Non-pigmented ciliary epithelial cell (primary cell): ENCODE measurements at places on chromosomes 7 and 10.

DNA sequence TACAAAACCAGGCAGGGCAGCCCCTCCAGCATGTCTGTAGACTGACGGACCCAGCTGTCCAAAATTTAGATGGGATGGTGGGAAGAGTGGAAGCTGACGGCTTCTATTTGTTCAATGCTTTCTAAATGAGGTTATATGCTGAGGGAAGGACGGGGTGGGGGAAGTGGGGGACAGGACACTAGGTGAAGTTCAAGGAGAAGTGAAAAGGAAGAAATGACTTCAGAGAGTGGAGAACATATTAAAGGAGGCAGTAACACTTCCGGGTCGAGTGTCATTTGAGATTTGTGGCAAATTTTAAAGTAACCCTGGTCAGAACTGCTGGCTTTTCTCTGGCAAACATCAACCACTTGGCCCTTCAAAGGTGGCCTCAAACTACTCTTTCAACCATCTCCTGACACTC, 9.4 kb downstream of the PIP4K2A start:
- DNase-seq, result no peak

DNA sequence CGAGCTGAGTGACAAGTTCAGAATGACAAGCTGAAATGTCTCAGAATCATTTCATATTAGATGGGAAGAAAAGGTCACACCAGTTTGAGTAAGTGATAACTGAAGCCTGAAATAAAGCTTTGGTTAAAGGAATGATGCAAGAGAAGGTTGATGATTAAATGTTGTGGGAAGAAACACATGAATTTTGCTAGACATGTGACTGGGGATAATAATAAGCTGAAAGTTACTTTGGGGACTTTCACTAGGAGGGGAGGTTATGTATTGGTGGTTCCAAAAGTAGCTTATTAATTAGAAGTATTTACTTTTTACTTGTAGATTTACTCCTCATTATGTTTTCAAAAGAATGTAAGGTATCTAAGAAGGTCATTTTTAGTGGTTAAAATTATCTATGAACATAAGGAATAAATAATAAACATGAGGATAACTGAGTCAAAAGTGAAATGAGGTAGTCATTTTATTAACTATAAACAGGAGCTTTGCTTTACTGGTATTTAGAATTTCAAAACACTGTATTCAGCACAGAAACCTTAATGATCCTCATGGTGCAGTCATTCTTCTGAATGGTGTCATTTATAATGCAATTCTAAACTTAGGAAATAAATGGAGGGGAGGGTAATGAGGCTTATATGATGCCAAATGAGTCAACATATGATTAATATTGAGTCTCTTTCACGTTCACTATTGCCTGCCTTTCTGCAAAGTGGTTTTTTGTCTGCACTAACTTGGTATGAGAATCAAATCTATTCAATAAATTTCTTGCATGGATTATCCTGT, 63.7 kb downstream of the PRKG1 start:
- DNase-seq, result no peak

DNA sequence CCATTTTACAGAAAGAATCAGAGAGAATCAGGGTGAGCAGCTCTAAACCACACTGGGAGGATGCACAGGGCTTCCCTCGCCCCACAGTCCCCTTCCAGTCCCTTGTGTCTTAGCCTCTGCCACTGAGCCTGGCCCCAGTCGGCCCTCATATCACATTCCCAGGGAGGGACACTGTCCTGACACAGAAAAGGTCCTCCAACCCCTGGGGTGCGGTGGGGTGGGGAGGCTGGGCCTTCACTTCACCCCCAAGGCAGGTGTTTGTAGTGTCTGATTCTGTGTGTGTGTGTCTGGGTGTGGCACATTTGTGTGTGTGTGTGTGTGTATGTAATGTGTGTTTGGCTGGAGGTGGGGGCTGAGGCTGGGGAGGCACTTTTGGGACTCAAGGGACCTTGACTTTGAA, 1.8 kb upstream of the KCP start:
- DNase-seq, result no peak

DNA sequence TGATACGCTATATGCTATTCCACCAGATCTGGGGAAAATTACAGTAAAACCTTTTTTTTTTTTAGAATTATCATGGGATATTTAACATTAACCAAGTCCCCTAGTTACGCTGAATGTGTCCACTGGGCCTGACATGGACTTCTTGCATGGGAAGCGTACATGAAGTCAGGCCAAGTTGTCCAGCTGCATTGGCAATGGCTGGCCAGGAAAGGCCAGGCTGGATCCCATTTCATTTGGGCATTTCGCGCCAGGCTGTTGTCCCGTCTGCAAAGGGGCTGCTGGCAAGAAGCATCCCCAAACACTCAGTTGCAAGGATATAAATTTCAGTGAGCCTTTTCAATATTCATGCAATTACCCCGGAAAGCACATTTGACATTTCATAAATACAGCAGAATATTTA, 933.3 kb downstream of the GRID1 start:
- DNase-seq, result no peak

DNA sequence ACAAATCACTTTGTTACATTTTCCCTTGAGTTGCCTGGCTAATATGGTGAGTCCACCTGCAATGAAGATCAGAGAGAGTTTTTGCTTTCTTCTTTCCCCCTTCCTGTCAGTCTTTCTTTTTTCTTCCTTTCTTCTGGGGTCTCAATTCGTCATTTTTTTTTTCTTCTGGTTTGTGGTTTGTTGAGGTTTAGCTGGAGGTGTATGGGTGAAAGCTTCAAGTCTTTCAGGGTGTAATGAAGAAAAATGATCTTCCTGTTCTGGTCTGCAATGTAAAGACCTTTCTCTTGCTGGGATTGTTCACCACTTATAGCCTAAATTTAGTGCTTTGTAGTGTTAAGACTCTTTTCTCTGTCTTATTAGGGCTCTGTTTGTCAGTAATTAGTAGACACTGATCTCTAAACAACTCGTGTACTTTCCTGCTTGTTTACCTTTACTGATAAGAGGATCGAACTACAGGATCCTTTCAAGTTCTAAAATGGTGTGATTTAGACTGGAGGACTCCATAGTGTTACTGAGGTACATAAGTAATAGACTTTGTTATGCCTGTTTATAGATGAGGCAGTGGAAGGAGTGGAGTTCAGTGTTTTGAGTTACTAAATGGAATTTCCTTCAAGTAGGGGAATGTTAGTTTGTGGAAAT, 129.1 kb downstream of the SUGCT start:
- no peak for DNase-seq

GRCh38 chr10:84537447-84537931, 209.1 kb downstream of the CCSER2 start:
- DNase-seq, result no peak

GRCh38 chr7:52100-52499, 140.3 kb upstream of the FAM20C start:
- no peak for DNase-seq

- DNase-seq, result no peak
Observed at GRCh38 chr7:123867225-123867624, 22.3 kb downstream of the HYAL4 start.

GRCh38 chr7:114540291-114540690, 125.7 kb downstream of the FOXP2 start:
- DNase-seq, result no peak

DNA sequence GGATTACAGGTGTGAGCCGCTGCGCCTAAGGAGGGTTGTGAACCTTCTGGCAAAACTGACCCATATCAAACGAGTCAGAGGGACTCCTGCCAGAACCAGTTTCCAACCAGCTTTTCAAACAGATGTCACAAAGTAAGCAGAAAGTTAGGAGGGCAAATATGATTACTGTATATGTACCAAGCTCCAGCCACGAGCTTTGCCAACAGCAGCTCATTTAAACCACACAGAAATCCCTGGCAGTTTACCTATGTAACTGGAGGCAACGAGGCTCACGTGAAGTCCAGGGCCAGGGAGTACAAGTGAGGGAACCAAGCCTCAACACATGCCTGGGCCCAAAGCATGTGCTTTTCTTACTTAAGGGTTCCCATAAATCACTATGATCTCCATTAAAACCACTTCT, 12.5 kb upstream of the DAGLB start:
- no peak for DNase-seq

- peak; percentile 19 for DNase-seq
Observed at GRCh38 chr7:92448205-92448747, 994 bp downstream of the GATAD1 start.

- no peak for DNase-seq
Observed at GRCh38 chr7:22435720-22436119, 64.3 kb downstream of the STEAP1B start.

DNA sequence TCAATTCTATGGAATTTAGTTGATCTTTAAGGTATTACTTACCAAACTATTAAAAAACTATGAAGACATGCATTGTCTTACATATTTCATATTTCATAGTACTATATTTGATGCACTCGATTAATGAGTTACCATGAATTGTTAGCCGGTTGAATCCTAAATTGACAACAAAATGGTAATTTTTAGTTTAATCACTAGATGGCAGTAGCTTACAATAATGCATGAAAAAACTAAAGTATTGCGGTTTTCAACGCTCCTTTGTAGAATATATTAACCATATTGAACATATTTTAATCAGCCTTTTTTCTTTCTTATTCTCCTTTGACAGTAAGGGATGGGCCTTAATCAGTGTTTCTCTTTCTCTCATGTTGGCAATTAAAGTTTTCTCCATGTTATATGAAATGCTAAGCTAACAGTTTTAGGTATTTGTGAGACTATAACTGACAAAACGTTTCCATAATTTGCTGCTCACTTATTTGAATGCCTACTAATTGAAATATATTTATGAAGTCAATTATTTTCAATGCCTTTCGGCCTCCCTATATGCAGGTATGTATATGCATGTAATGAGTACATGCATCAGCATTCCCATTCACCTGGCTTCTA, 48.5 kb upstream of the ARL4A start:
- DNase-seq, result no peak

DNA sequence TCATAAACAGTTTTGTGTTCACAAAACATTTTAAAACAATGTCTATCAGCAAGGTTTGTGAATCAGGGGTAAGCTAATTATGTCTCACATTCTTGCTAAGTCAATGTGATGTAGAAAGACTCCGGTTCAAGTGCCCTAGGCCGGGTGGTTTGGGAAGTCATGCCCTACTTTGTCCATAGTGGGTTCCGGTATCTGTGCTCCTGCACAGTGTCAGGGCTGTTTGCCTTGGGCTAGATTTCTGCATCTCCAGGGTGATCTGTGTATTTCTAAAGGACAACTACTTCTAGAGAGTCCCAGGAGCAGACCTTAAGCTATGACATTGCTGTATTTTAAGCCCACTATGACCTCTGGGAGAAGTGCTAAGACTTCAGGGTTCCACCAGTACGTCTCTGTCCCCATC, 504.1 kb downstream of the PLXNA4 start:
- no peak for DNase-seq

DNA sequence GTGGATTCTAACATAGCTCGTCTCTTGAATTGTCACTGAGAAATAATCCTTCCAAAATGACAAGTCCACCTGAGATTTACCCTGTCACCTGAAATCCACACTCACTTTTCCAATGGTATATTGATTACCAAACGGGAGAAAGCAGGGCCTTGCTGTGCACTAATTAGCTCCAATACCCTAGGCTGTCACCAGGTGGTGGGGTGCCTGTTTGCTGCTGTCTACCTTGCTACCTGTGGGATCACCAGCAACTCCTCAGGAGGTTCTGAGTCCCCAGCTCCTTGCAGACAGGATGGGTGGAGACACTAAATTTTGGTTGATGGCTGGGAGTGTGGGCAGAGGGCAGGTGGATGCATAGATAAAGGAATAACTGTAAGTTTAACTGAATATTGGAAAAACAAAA, 237.2 kb upstream of the ZNF32 start:
- no peak for DNase-seq

DNA sequence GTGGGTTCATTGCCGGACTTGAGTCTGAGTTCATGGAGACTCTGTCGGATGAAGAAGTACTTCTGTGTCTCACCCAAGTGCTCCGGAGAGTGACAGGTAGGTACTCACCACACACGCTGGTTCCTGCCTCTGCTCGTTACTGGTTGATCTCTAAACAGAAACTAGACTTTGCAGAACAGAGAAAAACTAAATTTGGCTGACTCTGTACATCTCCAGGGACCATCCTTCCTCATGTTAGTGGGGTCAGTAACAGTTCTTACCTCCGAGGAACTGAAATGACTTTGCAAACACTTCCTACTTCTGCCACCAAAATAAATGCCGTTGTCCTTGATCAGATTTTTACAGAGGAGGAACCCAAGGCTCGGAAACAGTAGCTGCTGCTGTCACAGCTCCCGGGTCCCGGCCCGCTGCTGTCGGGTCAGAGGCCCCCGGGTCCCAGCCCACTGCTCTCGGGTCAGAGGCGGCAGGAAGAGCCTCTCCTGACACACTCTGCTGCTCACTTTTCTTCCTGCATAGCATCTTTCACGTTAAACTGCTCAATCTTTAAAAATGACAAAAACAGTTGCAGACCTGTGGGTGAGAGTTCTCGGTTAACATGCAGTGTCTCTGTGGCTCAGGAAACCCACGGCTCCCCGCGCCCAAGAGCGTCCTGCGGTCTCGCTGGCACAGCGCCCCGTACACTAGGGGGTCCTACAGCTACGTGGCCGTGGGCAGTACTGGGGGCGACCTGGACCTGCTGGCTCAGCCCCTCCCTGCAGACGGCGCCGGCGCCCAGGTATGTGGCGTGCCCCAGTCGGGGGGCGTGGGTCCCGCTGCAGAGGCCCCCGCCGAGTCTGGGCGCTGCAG, 4.8 kb upstream of the MTG1 start:
- DNase-seq, result no peak

GRCh38 chr10:3169271-3169670, 3.3 kb downstream of the PITRM1 start:
- DNase-seq, result no peak

DNA sequence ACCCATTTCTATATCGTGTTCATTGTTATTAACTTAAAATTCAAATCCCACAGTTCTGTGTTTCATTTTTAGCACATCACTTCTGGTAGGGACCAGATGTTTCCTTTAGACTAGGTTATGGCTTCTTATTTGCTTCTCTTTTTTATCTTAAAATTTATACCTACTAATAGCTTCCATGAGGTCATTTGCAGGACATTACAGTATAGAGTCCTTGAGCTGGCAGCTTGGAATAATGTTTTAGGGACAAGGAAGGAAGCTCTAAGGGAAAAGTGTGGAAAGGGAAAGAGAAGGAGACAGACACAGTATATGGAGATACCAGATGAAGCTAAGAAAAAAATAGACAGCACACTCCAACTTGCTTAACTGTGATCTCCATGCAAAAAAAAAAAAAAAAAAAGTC, 48.8 kb upstream of the CD36 start:
- no peak for DNase-seq

- DNase-seq, result no peak
Observed at GRCh38 chr7:68744036-68744435, 854.2 kb upstream of the AUTS2 start.

GRCh38 chr7:129283936-129284335, 59.1 kb downstream of the AHCYL2 start:
- DNase-seq, result no peak

GRCh38 chr7:90749774-90750173, 153.7 kb downstream of the CDK14 start:
- DNase-seq, result no peak

GRCh38 chr10:67812007-67812406, 26.0 kb downstream of the DNAJC12 start:
- no peak for DNase-seq

DNA sequence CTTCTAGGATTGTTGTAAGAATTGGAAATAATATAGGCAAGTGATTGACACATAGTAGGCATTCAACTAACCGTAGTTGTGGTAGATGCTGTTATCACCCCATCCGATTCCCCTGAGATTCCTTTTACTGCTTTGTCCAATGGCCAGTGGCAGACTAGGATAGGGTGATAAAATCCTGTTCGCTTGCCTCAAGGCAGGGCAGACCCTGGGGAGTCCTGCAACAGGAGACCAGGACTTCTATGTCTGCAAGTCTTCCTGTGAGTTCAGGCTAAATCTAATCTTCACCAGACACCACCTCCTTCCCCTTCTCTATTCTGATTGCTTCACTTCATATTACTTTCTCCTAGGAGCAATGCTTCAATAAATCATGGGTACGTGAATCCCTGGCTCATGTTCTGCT, 42.8 kb upstream of the CREB5 start:
- no peak for DNase-seq
